ENCODE measurements at places on chromosomes 7 and 10.

- DNase-seq: no peak
Measured at GRCh38 chr7:64839910-64840309, 45.7 kb downstream of the ZNF138 start.

DNA sequence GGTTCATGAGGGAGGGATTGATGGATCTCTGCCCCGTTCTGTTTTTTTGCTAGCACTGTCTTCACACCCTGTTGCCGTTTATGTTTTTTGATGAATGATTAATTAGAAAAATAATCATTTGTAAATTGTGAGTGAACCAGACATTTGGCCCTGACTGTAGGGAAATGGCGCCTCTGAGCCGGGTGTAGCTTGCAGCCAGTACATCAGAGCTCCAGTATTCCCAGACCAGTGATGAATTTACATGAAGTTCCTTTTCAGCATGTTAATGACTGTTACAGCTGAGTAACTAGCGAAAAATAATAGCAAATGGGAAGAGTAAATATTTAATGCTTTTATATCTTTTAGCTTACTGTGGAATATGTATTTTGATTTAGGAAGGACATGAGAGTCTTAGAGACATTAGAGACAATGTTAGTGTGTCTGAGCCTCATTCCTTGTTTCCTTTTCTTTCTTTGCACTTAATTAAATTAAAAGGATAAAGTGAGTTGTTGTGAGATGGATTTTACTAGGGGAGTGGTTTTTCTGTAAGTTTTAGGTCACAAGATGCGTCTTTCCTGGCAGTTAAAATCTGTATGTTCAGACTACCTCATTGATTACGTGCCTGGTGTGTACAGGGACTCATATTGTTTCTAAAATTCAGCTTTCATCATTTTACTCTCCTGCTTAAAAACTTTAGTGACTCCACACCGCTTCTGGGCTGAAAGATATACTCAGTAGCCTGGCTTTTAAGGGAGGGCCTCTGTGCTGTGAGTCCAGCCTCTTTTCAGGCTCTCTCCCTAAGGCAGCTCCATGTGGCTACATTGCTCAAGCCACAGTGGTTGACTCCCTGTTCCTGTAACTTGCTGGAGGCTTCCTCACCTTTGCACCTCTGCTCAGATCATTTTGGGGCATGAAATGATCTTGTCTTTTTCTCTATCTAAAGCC lies 86.4 kb downstream of the AUTS2 start:
- DNase-seq: no peak

DNA sequence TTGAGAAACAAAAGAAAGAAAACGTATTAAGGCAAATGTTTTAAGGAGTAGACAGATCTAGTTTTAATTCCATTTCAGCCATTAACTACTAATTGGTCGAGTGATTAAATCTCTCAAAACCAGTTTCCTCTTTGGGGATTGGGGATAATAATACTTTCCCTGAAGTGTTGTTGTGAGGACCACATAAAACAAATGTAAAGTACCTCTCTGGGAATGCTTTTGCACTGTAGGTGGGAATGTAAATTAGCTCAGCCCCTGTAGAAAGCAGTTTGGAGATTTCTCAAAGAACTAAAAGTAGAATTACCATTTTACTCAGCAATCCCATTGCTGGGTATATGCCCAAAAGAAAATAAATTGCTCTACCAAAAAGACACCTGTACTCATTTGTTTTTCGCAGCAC lies 36.0 kb upstream of the PPP1R3C start:
- no peak for DNase-seq

GRCh38 chr10:114110174-114110972 lies 63.6 kb downstream of the CCDC186 start:
- DNase-seq: no peak

DNA sequence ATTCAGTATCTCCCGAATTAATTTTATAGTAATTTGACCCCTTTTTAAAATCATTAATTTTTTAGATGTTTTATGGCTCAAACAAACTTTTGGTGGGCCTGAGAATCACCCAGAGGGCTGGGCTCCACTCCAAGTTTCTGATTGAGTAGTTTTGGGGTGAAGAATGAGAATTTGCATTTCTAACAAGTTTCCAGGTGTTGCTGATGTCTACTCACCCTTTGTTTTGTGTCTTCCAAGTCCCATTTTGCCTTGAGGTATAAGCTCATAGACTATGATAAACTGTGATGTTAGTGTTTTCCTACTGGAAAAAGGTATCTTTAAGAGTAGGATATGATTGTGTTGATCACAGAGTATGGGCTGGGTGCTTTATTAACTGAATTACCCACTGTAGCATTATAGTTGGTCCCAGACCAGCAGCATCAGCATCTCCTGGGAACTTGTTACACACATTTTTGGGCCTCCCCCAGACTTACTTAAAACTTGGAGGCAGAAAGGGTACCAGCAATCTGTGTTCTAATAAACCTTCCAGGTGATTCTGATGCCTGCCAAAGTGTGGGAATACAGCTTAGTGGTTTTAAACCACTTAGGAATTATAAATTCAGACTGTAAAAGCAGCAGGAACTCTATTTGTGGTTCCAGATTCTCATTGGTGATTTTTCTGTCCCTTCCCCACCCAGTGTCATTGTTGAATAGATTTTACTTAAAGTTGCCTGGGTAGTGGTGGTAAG lies 19.1 kb downstream of the ZNRF2 start:
- no peak for DNase-seq

- DNase-seq: no peak
Measured at GRCh38 chr7:83708531-83708930, 59.6 kb upstream of the SEMA3E start.

DNA sequence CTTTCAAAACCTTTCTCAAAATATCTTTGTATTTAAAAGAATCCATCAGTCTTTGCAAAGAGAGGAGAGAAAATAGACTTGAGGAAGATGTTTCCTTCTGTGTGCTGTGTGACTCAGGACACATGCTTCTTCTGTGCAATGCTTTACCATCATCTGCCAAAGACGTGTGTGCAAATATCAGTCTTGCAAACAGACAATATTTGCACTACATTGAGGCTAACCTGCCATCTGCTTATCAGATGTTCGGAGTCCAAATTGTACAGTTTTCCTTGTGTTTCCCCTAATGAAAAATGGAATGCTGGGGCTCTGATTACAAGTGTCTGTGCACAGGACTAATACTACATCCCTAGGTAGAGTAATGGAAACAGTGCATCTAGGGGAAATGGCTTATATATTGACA lies 353.1 kb upstream of the LRRTM3 start:
- no peak for DNase-seq

- DNase-seq: no peak
Measured at GRCh38 chr10:75400771-75401568, 594 bp downstream of the ZNF503 start.

DNA sequence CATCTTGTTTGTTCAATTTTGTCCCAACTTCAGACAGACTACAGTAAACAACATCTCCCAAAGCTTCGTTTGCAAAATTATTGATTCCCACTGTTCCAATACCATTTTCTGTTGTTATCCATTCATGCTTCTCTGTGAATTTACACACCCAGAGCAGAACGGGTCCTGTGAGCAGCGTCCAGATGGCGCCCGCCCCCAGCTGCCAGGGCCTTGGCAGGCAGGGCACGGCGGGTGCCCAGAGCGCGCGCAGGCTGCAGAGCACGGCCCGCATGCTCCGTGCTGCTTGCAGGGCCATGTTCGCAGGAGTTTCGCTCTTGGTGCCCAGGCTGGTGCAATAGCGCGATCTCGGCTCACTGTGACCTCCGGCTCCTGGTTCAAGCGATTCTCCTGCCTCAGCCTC lies 32.5 kb upstream of the SEPTIN7 start:
- no peak for DNase-seq

GRCh38 chr7:139488810-139489209 lies 5.3 kb upstream of the KLRG2 start:
- DNase-seq: no peak

DNA sequence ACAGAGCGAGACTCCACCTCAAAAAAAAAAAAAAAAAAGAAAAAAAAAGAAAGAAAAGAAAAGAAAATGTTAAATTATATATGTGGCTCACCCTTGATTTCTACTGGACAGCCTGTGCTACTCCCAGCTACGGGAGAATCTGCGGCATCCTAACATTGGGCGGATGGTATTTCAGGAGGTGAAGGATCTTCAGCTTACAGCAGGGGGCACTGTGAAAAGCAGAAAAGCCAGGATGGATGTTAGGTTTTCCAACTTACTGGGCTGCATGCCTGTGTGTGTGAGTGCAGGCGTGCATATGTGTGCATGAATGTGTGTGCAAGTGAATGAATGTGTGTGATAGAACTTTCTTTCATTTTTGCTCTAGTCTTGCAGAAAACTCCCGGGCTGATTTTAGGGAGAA lies 1066.5 kb downstream of the TYW1 start:
- no peak for DNase-seq

- DNase-seq: no peak
Measured at GRCh38 chr10:44966129-44966815, 6.7 kb downstream of the RASSF4 start.

DNA sequence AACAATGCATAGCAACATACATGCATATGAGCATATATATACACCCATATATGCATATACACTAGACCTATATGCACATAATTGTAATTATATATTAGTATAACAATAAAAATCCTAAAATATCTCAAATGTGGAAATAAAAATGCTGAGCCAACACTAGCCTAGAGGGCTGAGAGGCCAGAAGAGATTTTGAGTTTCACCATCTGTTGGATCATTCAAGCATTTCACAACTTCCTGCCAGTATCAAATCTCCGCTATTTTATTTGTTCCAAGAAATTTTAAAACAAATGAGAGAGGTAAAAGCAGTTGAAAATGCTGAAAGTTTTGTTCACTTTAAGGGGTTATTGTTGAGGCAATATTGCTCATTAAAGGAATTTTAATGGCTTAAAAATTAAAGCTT lies 187.0 kb downstream of the PCDH15 start:
- DNase-seq: no peak

DNA sequence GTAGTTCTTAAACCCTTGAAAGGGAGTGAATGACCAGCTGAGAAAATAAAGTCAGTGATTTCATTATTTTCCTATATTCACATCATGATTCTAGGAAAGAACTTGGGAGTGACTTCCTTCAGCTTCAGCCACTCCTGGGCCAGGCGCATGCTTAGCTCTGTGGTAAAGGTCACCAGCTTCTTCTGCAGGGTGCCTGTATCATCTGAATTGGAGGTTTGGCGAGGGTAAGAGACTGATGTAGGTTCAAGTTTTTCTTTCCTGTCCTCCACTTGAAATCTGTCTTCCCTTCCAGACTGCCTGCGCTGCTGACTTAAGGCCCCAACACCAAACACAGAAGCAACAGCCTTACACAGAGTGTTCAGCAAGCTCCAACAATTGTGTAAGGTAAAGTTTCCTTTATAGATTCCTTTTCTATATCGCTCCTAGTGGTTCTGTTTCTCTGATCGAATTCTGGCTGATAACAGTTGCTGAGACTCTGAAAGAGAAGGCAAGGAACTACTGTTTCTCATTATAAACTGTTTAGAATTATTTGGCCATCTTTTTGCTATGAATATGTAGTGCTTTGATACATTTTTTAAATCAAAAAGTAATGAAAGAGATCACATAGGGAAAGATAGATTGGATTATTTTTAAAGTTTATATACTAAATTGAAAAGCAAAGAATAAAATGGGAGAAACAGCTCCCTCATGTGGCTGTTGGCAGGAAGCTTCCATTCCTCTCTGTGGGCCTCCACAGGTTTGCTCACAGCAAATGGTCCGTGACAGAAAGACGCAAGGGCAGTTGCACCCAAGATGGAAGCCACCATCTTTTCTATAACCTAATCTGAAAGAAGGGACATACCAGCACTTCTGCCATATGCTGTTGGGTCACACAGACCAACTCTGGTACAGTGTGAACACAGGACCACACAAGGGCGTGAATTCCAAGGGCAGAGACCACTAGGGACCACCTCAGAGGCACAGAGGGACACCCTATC lies 14.0 kb downstream of the GATAD1 start:
- no peak for DNase-seq

- no peak for DNase-seq
Measured at GRCh38 chr7:111987886-111988285, 218.3 kb downstream of the DOCK4 start.

GRCh38 chr7:27204851-27205322 lies 5.0 kb upstream of the HOXA13 start:
- DNase-seq: no peak

DNA sequence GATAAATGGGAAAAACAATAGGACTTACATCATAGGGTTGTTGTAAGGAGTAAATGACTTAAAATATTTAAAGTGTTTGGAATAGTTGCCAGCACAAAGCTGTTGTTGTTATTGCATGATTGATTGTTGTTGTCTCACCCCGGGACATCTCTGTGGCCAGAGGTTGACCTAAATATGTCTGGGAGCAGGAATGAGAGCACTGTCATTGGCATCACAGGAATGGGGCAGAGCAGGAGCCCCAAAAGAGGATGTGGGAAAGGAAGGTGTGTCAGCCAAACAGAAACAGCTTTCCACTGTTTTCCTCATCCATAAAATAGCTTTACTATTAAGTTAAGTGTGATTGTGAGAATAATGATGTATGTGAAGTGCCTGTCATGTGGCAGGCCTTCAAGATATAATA lies 121.6 kb downstream of the TMEM168 start:
- no peak for DNase-seq

DNA sequence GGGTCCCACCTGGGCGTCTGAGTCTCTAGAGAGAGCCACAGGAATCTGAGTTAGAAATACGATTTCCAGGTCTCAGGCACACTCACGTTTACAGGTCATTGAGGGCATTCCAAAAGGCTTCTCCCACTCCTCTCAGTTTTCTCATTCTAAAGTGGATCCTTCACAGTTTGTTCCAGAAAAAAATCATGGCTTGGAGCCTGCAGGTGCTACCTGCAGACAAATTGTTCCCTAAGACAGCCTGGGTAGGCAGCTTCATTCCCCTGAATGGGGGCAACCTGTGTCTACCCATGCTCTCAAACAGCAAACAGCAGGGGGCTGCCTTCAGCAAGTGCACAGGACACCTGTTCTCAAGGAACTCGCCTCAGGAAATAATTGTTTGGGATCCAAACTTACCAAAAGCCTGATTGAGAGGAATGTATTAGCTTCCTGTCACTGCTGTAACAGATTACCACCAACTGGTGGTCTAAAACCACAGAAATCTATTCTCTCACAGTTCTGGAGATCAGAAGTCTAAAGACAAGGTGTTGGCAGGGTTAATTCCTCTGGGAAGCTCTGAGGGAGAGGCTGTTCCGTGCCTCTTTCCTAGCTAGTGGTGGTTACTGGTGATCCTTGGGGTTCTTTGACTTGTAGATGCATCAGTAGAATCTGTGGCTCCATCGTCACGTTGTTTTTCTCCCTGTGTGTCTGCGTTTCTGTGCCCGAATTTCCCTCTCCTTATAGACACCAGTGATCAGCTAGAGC lies 117.2 kb downstream of the RAB11FIP2 start:
- DNase-seq: no peak

- DNase-seq: no peak
Measured at GRCh38 chr10:35743851-35744250, 101.8 kb upstream of the FZD8 start.

- no peak for DNase-seq
Measured at GRCh38 chr10:22805304-22805703, 90.9 kb upstream of the PIP4K2A start.

DNA sequence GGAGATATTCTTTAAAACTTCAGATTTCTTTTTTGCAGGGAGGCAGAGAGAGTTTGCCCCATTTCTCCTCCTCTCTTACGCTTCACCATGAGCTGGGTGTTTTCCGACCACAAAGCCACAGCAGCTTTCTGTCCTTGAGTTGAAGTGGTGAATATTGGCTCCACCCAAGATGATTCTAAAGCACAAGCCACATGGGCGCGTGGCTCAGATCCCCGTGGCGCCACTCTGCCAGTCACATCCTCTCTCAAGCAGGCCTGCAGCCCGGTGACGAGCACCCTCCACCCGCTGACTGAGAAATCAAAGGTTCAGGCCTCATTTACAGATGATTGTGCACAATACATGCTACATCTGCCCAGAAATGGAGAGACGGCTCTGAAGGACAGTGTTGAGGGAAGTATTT lies 27.6 kb upstream of the RNF32 start:
- DNase-seq: peak; percentile 82

Data from CD8-positive, alpha-beta T cell (primary cell).